ENCODE measurements at places on chromosomes 4 and X.

DNA sequence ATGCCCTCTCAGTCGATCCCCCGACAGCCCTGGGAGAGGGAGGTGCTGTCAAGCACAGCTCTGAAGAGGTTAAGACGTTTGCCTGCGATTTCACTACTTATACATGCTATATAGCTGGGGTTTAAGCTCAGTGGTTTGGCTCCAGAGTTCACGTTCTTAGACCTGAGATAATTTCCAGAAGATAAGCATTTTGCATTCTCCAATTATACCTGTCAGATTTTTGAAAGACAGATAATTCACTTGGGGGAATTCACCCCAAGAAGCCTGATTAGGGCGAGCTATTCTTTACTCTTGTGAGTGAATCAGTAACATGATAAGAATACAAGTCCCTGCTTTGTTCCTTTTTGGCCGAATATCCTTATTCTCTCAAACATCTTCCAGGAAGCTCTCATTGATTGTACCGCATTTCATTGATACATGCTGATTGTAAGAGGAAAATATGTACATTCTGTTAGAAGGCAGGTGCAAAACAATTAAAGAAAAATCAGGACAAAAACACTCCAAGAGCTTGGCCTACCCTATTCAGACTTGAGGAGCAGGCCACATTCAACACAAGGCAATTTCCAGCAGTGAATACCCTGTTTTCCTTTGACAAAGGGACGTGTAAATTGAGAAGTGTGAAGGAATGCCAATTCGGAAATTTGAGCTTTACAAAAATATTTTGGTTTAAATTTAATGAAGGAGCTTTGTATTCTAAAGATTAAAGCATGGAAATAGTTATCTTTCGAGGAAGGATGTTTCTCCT, 30.2 kb downstream of the TENM3 start:
- no peak for DNase-seq

GRCh38 chrX:85326234-85327059, 53.0 kb downstream of the POF1B start:
- DNase-seq: no peak

- no peak for DNase-seq
Measured at GRCh38 chrX:22686138-22686541, 313.6 kb upstream of the DDX53 start.

DNA sequence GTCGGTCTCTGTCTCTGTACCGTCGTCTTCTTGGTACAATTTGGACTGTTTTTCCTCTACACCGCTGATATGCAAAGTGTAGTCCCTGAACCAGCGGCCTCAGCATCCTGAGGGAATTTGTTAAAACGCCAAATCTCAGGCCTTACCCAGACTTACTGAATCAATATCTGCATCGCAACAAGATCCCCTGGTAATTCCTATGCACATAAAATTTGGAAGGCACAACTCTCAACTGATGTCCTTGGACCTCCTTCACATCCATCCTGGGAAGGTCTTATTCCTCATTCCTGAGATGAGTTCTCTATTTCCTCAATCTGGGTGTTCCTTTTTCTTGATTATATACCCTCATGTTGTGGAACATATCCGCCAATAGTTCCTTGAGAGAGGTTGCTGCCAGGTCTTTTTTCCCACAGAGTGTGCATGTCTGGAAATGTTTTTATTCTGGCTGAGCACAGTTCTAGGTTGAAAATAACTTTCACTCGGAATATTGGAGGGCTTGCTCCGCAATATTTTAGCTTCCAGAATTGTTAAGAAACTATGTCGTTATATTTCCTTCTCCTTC, 738 bp upstream of the HPF1 start:
- no peak for DNase-seq

Measured in stimulated activated CD8-positive, alpha-beta memory T cell treated with anti-CD3 and anti-CD28 coated beads, Interleukin-15, amount 100 ng/mL, for 48 hours (primary cell).